ENCODE measurements at places on chromosomes 12 and 14.

- DNase-seq = peak; percentile 95
Measured at GRCh38 chr14:73662487-73662943, 17.7 kb downstream of the DNAL1 start.

- DNase-seq = no peak
Measured at GRCh38 chr14:67719866-67720265, 18.2 kb downstream of the RDH12 start.

GRCh38 chr12:73665193-73665592 lies 872.4 kb upstream of the ATXN7L3B start:
- DNase-seq = no peak

DNA sequence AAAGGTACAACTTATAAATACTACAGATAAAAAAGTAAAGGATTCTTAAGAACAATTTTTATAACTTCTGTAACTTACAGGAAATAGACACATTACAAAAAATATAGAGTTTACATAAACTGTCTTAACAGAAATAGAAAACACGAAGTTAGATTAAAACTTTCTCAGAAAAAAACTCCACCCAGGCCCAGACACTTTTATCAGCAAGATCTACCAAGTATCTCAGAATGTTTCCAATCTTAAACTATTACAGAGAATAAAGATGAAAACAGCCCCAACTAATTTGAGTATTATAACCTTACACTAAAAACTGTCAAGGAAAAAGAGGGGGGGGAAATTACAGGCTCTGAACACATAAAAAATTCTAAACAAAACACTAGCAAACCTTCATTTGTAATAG lies 8.2 kb downstream of the ZFC3H1 start:
- no peak for DNase-seq

DNA sequence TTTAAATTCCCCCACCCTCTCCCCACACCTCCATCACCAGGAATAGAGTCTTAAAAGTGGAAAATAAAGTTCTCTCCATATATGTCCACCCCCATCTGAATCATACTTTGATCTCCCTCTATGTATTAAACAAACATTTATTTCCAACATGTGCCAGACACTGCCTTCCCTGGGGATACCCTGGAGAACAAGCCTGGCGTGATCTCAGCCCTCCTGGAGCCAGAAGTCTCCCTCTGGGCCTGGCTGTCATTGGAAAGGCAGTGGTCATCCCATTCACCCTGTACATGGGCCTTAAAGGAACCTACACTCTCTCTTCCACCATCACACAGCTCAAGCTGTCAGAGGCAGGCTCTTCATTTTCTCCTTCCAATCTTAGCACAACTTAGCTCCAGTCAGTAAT lies 143.6 kb downstream of the EMP1 start:
- no peak for DNase-seq

GRCh38 chr12:118103601-118104382 lies at the start of gene VSIG10:
TSS of gene VSIG10 (minus strand) at chr12:118104011. CDS start at chr12:118103671, 340 bp downstream.
- DNase-seq = peak; percentile 46

DNA sequence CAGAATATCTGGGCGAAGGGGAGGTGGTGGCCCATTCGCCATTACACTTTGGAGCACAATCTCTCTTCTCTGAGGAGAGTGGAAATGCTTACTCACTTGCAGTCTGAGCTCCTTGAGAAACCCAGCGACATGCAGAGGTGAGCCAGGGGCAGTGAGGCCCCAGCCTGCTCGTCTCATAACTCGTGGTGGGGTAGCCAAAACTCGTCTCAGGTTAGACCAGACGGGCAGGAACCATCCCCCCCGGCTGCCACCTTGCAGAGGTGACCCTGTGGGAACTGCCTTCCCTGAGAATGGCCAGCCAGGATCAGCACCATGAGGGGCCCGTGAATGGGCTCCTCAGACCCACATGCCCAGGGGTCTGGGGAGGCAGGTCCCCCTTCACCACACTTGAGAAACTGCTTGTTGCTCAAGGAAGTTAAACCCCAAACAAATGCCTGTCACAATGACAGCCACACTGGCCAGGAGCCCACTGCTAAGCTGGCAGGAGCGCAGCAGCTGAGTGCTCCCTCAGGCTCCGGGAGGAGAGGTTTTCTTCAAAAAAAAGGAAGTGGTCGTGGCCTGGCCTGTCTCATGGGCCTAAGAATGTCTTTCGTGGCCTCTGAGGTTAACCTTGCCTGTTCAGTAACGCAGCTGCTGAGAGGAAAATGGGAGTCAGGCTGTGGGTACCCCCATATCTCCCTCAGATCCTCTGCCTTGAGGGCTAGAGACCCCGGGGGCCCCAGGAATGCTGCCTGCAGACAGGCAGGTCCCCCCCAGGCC lies 9.2 kb upstream of the ALDH2 start:
- peak; percentile 74 for DNase-seq

GRCh38 chr12:1501001-1501400 lies 93.4 kb downstream of the FBXL14 start:
- DNase-seq = no peak

GRCh38 chr12:20004952-20005351 lies 363.4 kb upstream of the PDE3A start:
- DNase-seq = no peak

DNA sequence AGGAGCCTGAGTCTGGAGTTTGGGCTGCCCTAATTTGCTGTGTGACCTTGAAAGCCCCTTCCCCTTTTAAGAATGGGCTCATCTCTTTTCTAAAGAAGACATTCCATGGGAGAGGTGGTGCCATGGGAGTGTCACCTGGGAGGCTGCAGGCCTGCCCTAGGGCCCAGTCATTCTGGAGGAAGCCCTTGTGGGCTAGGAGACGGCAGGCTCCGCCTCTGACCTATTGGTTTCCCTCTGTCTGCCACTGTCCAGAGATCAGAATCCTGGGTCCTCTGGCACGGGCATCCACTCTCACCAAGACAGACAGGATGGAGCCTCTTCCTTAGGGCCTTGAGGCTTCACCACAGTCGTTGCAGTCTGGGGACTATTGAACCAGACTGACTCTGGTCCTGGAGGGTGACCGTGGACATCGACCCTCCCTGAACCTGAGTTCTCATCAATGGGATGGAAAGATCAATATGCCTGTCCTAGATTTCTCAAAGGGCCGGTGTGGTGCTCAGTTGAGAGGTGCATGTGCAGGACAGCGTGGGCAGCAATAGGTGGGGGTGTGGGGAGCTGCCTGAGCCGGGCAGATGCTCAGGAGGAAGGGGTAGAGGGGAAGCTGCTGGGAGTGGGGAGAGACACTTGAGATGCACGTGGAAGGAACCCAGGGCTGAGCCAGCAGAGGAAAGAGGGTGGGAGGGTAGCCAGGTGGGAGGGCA lies 12.2 kb upstream of the CLMN start:
- DNase-seq = no peak

DNA sequence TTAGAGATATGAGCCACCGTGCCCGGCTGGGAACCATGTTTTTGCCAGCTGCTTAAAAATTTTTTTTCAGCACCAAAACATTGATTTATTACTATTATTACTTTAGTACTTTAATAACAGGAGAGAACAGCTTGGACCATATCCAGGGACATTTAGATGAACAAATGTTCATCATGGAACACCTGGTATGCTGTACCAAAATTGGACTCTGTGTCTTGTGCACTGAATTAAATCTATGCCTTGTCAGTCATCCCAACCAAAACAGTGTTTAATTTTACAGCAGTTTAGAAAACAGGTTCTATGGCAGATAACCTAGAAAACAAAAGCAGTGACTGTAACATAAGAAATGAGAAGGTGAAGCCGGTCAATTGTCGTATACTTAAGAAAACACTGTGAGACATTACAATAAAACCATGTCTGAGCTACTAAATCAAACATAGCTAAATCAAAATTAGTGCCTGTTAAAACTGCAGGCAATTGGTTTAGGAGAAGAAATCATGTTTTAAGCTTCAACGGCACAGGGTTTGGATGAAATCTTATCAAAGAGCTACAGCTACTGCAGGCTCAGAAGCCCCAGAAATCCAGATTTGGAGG lies 58.2 kb upstream of the PYGL start:
- no peak for DNase-seq

- DNase-seq = no peak
Measured at GRCh38 chr14:33241331-33241730, 302.7 kb downstream of the NPAS3 start.

DNA sequence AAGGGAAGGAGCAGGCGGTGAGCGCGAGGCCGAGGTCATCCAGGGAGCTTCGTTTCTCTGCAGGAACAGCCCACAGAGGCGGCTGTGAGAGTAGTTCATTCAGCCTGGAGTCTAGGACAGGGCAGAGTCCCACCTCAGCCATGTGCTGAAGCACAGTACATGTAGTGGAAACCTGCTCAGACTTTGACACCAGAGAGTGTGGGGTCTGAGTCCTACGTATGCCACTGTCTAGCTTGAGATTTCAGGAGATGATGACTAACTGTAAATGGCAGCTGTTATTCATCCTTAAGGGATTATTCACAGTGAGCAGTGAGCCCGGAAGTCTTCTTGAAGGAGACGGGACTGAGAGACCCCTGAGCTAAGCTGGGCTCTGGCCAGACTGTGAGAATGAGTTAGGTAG lies 938 bp upstream of the SLC6A13 start:
- DNase-seq = peak; percentile 71

- DNase-seq = no peak
Measured at GRCh38 chr14:105142651-105143450, 25.7 kb downstream of the JAG2 start.

DNA sequence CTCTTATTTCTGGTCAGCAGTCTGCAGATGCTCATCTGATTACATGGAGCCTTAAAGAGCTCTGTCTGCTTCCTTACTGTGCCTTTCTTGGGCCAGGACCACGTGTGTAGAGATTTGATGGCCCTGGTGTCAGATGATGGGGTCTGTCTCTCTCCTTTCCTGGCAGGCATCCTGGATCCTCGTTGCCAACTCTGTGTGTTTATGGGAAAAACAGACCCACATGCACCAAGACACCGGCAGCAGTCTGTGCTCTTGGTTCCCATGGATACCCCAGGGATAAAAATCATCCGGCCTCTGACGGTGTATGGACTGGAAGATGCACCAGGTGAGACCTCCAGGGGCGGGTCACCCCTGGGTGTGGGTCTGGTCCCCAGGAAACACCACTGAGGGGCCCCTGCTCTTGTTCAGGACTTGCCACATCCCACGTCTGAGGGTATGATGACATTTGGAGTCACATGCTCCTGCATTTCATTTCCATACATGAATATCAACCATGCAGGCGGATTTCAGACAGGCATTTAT lies 18.5 kb upstream of the ALDH2 start:
- no peak for DNase-seq

DNA sequence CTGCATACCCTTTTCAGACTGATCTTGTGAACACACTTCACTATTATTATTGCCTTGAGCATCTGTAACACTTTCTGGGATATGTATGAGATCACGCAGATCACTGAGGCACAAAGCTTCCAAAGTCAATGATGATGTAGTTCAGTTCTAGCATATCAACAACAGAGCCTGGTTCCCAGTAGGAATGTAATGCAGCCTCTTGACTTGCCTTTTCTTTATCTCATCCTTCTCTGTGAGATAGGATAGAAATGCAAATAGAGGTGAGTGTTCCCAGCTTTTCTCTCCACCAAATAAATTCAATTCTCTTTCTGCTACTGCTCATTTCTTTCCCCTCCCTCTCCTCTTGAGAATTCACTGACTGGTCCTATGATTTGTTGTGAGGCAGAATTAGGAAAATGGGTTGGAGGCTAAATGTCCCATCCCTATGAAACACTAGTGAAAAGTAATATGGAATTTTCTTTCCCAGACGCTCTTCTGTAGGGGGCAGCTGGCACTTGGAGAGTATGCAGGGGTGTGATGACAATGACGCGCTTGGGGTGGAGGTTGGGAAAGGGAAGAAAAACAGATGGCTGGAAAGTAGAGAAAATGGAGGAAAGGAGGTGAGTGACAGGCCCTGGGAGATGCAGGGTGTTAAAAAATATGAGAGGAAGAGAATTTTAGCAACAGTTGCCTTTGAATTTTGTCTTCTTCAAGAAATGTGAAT lies 96.0 kb upstream of the TMTC1 start:
- DNase-seq = no peak

- no peak for DNase-seq
Measured at GRCh38 chr14:34254571-34254970, 207.5 kb downstream of the SPTSSA start.

DNA sequence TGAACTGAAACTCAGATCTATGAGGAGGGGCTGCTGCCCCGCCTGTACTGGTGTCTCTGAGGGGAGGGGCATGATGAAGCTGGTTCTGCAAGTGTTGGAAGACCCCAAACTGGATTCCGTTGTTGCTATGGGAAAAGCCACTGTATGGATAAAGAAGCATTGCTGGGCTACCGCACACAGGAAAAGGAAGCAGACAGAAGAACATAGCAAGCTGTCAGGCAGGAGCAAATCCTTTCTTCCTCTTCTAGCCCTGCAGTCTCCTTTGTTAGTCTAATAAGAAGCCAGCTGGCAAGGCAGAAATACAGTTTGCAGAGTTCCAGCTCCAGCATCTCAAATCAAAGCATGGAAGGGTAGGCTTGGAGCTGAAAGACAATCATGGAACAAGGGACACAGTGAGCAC lies 26.3 kb upstream of the NR1H4 start:
- no peak for DNase-seq

DNA sequence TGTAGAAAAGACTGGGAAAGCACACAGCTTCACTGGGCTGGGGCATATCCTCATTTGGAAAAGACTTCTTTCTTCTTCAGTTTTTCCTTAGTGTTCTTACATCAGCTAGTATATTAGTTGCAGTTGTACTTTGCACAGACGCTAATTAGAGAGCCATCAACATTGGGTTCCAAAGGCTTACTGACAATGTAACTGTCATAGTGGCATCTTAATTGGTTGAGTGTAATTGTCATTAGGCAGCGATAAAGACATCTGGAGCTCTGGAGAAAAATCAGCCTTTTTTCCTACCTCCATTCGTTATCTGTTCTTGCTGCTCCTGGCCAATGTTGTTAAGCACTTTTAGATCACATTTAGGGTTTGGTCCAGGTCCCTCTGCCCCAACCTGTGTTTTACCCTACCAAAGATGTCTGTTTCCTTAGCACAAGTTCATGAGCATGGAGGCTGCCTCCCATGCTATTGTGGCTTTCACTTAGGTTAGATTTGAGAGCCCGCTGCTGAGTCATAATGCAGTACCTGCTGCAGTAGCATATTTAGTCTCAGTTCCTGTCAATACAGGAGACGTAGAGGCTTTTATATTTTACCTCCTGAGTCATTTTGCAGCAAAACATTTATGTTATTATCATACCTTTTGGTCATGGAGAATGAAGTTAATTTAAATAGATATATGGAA lies 49.2 kb downstream of the FBXW8 start:
- DNase-seq = no peak

- DNase-seq = peak; percentile 72
Measured at GRCh38 chr12:116015525-116015924, 262.0 kb downstream of the MED13L start.

Measured in iris pigment epithelial cell (primary cell).